Fibroblast of skin of right biceps (primary cell): ENCODE measurements at places on chromosomes 13 and 19.

DNA sequence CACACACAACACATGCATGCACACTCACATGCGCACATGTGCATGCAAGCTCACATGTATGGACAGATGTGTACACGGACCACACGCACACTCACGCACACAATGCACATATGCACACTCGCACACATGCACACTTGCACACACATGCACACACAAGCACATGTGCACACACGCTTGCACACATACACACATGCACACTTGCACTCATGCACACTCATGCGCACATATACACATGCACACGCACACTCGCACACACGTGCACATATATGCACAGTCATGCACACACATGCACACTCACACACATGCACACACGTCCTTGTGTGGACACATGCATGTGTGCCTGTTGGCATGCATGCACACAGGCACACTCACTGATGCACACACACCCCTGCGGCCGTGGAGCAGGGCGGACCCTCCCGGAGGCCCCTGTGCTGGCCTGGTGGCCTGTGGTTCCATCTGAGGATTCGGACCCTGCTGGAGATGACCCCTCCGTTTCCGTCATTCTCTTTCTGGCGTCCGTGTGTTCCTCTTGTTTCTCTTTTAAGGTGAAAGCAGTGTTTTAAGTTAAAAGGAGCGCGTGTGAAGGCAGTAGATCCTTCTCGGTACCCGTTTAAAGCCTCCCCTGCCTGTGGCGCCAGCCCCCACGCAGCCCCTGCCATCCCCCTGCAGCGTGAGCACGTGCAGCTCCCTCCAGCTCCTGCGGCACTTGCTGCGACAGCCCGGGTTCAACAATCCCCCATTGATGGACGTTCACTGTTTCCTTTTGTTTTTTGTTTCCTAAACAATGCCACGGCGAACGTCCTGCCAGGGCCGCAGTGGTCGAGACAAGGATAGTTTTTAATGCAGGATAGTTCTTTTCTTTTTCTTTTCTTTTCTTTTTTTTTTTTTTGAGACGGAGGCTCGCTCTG lies 5.6 kb downstream of the NDUFS7 start:
- no peak for DNase-seq

GRCh38 chr19:33389421-33390100 lies 16.1 kb downstream of the CEBPG start:
- DNase-seq: no peak

GRCh38 chr13:50250401-50250800 lies 235.2 kb downstream of the KCNRG start:
- DNase-seq: no peak

DNA sequence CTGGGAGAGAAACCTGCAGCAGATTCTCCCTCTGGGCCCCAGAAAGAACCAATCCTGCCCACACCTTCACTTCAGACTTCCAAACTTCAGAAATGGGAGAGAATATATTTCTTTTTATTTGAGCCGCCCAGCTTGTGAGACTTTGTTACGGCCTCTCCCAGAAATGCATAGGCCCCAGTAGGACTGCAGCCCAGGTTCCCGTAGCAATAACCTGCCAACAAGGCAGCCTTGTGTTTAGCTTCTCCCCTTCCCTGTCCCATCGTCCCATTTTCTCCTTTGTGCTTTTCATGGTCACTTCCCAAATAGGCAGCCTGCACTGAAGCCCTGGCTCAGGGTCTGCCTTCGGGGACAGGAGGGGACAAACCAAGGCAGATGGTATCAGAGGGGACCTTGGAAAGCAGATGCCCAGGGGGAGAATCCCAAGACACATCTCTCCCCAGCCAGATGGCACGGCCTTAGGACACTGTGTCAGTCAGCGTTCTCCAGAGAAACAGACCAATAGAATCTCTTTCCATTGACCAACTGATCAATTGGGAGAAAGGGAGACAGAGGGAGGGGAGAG lies 3.7 kb upstream of the ARHGEF7 start:
- no peak for DNase-seq

DNA sequence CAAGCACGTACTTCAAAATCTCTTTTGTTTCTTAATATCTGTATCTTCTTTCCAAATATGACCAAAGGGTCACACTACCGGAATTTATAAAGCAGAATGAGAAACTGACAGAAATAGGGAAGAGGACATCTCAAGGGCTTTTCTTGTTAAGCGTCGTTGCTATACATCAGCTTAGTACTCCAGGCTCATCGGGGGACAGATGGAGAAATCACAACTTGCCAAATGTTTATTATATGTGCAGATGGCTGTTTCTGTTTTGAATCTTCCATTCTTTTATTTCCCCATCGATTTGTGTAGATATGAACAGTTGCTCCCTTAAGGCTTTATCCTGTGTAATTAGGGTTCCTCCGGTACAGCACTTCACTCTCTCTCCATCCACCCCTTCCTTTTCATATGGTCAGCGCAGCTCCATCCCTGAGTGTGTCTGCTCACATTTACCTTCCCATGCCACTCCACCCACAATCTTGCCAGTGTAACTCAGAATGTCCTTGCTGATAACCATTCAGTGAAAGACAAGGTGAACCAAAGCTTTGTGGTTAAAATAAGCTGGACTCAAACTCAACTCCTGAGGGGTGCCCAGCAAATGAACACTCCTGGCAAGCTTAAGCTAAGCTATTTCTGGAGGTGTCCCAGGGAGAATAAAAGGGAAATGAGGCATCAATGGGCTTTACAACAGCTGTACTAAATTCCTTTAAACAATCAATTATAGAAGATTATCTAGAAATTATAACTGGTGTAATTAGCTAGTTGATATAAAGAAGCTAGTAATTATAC lies 51.3 kb downstream of the TBC1D4 start:
- DNase-seq: no peak

- DNase-seq: peak; percentile 40
Measured at GRCh38 chr19:47228168-47228936, 2.6 kb downstream of the BBC3 start.

DNA sequence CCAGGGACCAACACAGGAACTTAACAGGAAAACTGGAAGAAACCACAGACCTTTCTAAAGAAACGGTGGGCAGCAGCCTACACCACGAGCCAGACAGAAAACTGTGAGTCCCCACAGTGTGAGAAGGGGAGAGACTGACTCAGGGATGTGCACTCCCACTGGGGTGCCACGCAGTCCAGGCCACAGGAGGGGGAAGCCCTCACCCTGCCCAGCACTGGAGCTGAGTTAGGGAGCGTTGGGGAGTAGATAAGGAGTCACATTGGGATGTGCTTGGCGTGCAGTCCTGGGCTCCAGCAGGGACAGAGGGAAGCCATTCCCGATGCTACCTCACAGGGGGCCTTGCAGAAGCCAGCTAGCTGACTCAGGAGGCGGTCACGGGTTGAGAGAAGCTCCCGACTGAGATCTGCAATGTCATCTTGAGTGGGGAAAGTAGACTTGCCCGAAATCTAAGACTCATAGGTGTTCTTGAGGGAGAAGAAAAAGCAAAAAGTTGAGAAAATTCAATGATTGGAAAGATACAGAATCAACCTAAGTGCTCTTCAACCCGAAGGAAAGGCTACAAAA lies 17.3 kb downstream of the SIGLEC8 start:
- DNase-seq: no peak

DNA sequence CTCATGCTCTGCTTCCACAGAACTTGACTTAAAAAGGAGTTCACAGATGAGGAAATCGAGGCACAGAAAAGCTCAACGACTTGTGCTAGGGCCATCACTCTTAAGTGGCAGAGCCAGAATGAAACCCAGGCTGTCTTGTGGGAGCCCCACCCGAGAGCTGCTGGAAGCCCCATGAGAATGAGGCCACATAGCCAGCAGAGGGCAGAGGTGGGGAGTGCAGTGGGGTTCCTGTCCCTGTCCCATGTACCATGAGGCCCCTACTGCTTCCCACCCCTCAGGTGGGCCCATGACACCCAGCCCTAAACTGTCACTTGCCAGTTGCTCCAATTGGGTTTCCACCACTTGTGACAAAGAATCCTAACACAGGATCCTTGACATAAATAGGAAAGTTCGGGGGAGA lies 175.9 kb downstream of the IRS2 start:
- no peak for DNase-seq

DNA sequence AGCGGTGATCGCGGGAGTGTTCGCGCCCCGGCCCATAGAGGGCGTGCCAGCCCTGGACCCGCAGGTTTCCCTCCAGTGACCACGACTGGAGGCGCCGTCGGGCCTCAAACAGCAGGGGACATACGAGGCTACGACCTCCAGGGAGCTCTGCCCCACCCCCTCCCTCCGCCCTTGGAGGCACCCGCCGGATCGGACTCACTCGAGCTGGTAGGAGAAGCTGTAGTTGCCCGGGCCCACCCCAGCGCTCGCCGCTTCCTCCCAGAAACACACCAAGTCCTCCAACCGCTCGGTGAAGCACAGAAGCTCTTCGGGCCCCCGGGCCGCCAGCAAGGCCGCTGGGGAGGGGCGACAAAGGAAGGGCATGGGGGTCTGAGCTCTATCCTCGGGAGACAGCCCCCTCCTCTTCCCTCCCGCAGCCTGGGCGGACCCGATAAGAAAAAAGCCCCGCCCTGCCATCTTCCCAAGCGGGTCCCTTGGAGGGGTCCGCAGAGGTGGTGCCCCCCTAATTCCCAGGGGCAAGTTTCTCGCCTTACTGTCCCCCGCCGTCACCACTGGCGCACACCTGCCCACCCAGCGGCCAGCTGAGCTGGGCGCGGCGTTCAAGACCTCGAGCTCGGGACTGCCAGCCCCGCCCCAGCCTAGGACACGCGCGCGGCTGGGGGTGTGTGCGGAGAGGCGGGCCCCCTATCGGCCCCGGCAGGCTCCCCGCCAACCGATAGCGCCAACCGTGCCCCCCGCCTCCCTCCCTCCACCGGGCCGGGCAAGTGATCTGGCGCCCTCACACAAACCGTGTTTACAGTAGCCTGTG lies 1.0 kb downstream of the EPOR start:
- no peak for DNase-seq

DNA sequence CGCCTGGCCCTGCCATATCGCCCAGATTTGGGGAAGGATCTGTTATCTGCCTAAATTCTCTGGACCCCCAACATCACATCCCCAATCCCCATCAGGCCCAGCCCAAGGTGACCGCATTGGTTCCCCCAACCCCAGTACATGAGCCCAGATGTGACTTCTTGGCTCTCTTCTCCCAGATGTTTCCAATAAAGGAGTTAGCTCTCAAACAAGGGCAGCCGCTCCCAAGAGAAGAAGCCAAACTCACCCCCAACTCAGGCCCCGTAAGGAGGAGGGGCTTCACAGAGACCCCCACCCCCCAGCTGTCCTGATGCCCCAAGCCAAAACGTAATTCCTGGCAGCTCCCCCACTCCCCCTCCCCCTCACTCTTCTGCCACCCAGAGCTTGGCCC lies 6.9 kb downstream of the FBN3 start:
- no peak for DNase-seq
